Activated CD4-positive, alpha-beta memory T cell treated with anti-CD3 and anti-CD28 coated beads, Interleukin-2, amount 10 ng/mL, durations not matched to agents 7 days and 5 days (primary cell): ENCODE measurements at places on chromosomes 6 and 20.

DNA sequence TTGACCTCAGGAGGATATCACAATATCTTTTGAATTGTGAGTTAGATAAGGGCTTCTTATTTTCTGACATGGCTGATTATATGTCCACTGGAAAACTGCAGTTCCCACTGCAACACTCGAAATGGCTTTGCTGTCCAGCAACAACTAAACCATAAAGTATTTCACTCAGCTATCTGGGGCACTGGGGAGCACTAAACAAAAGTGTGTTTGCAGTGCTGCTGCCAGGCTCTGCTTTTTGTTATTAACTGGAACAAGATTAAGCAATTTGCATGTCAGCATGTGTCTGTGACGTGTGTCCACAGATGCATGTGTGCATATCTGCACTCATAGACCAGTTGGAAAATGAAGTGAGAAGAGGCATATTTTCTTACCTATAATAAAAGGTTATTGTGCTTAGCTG, 107.8 kb upstream of the CCN2 start:
- DNase-seq = no peak

DNA sequence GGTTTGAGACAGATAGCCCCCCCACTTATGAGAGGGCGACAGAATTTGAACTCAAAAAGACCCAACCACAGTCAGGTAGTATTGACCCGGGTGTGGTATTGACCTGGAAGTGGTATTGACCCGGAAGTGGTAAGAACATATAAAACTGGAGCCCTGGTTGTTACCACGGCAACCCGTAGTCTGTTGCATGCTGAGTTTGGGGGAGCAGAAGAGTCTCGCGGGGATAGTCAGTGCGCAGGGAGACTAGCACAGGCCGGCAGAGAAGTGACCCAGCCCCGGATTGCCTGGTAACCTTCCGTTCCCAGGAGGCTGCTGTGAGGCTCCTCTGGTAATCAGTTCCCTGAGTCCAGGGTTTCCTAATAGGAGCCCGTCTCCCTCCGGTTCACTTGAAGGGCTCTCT, 96.2 kb downstream of the SNX5 start:
- DNase-seq = no peak

DNA sequence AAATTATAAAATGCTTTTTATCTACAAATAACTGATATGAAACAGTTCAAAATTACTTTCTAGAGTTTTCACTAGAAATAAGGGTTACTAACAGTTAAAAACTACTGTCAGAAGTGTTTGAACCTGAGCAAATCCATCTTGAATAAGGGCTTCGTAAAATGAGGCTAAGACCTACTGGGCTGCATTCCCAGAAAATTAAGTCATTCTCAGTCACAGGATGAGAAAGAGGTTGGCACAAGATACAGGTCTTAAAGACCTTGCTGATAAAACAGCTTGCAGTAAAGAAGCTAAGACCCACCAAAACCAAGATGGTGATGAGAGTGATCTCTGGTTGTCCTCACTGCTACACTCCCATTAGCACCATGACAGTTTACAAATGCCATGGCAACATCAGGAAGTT, 93.7 kb downstream of the PLG start:
- DNase-seq = no peak

DNA sequence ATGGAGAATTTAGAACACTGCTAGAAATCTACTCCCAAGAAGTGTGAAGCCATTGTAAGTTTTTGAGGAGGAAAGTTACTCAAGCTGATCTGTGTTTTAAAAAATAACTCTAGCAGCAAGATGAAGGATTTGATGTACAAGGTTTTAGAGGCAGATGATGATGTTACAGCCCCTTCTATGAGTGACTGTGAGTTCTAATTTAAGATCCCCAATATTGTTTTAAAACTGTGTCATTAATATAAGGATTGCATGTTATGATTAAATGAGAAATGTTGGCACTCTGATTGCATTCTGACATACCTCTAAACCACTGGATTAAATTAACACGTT, 293.5 kb downstream of the ADGB start:
- DNase-seq = no peak

- DNase-seq = peak; percentile 7
Measured at GRCh38 chr6:166402582-166403277, 20.0 kb upstream of the MPC1 start.

DNA sequence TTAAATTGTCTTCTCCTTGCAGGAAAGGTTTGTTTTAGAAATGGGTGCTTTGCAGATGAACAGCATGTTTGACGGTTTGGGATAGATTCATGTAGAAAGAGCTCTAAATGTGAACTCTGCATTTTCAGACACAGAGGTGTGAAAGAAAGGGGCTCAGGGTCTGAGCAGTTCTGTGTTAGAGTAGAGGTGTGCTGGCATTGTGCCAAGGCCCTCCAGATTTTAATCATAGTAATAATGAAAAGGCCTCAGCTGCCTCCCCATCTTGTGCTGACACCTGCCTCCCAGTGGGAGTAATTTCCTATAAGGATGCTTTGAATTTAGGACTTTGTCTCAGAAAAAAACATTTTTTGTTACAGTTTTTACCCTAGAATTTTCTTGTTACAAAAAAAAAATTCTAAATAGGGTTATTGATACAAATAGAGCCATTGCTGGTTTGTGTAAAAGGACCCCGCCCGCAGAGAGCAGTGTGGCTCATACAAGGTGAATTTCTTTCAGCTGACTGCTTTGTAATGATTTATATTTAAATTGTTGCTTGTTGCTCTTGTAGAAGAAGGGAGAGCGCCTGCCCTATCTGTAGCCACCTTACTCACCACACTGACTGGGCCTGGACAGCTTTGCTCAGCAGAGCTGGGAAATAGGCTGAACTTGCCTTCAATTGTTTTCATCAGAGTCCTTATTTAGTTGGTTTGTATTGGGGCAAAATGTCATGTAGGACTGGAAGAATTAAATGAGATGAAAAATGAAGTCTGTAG, 294.5 kb downstream of the ZFAND3 start:
- no peak for DNase-seq

DNA sequence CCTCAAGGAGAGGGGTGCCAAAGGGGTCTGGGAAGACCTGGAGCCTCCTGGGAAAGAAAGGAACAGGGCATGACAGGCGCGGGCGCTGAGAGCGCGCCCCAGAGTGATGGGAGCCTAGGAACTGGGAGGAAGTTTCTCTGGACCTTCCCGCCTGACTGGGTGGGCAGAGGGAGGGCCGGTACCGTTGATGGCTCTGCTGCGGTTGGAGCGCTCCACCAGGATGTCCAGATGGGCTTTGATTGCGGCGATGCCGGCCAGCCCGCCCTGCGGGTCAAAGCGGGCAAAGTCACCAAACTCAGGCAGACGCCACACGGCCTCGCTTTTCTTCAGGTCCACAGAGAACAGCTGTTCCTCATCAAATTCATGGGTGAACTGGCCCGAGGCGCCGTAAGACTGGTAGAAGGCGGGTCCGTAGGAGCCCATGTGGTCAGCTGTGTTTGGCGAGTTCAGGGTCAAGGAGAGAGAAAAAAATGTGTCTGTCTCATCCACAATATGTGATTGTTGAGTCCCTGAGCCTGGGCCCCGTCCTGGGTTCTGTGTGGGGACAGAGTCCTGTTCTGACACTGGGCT, 1.5 kb downstream of the HLA-DOA start:
- no peak for DNase-seq
